ENCODE measurements at places on chromosomes 4 and X.

DNA sequence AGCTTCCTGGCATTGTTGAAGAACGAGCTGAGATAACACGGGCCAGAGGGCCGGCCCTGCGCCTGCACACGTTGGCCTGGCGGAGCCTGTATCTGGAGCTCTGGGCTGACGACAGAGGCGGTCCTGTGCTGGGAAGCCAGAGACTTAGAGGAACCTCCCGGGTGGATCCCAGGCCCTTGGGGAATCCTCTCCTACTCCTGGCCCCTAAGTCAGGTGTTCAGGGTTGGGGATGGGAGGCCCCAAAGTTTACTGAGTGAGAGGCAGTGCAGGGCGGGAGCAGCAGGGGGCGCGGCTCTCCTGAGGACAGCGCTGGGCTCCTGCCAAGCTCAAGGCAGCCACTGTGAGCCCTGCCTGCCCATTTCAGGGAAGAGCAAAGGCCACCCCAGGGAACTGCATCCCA, 2.5 kb upstream of the HTRA3 start:
- DNase-seq = peak; percentile 51

DNA sequence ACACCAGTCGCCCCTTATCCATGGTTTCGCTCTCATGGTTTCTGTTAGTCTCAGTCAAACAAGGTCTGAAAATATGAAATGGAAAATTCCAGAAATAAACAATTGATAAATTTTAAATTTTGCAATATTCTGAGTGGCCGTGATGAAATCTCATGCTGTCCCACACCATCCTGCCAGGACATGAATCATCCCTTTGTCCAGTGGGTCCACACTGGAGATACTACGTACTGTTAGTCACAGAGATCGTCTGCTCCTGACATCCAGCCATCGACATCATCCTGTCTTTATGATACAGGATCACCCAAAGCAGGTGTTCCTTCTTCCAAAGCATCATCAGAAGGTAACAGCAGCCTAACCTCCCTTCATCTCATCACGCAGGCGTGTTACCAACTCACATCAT, 76.5 kb upstream of the MSX1 start:
- DNase-seq = peak; percentile 15

DNA sequence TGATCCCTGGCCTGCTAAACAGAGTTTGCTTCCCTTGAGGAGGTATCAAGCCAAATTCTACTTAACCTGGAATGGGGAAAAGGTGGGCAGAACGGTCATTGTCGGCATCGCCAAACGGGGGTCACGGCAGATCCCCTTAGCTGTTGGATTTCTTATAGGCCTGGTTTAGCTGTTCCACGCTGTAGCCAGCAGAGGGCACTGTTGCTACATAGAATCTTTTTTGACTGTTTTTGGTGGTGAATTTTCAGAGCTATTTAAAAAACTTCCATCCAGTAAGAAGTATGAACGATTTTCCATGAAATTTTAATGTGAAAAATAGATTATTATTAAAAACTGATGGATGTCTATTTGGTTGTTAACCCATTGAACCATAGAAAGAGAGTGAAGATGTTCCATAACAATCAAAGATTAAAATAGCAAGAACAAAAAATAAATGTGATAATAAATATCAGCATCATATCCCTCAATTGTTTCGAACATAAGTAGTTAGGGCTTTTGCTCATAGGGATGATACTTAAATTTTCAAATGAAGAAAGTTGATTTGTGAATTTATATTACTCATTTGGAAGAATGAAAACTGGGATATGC, 56.6 kb downstream of the LINC00632 start:
- DNase-seq = peak; percentile 61

DNA sequence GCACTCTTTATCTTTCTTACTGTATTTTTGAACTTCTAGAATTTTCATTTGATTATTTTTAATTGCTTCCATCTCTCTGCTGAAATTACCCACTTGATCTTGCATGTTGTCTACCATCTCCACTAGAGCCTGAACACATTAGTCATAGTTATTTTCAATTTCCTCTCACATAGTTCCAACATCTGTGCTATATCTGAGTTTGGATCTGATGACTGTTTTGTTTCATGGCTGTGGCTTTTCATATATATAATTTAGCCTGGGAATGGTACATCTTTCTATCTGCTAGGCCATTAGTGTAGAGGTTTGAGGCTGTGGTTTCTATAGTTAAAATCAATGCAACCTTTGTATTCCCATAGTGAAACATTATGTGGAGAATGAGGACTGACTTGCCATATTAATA, 33.2 kb downstream of the NPY2R start:
- no peak for DNase-seq

DNA sequence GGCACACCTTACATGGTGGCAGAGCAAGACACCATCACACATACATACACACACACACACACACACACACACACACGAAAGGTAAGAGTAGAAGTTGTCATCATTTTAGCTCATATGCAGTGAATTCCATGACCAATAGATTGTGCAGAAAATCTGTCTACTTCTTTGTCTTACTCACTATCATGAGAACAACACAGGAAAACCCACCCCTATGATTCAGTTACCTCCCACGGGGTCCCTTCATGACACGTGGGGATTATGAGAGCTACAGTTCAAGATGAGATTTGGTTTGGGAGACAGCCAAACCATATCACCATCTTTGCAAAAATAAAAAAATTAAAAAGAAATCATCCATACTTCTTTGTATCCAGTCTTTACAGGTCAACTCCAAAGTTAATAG, 221.1 kb downstream of the BMPR1B start:
- no peak for DNase-seq

DNA sequence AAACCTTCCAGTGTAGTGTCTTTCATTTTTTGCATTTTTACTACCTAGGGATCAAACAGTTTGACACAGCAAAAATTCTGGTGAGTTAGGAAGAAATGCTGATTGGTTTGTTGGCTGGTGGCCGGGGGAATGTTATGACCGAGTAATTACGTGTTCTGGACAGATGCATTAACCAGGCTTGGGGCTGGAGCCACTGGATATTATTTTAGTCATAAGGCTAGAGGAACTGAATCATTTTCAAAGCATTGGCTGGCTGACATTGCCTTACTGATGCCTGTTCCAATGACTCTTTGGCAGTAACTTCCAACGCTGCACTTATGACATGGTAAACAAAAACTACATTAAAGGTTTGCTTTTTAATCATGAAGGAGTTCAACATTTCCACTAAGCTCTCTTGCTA, 84.6 kb downstream of the FBXO8 start:
- peak; percentile 57 for DNase-seq

DNA sequence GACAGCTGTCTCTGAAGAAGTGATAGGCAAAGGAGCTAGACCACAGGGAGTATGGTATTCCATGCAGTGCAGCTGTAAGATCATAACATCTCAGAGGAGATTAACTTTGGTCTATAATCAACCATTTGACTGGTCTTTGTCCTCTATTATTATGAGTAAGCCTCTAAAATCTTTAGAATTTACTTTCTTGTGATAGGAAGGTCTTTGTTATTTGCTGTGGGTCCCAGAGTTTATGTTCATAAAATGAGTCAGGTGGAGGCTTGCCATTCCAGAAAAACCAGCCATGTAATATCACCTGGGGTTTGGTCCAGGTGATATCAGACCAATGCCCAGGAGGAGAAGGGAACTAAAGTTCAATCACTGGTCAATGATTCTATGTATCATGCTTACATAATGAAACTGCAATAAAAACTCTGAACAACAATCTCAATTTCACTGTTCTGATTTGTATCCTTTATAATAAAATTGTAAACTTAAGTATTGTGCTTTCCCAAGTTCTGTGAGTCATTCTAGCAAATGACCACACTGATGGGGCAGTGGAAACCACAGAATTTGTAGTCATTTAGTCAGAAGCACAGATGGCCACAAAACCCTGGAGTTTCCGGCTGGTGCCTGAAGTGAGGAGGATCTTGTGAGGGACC, 239.6 kb upstream of the TRAM1L1 start:
- DNase-seq = peak; percentile 99

GRCh38 chr4:82583897-82584587, 22.3 kb upstream of the TMEM150C start:
- DNase-seq = no peak

GRCh38 chr4:139801895-139802294, 136.3 kb downstream of the MGST2 start:
- no peak for DNase-seq

GRCh38 chrX:3044671-3045070, 3.4 kb downstream of the ARSF start:
- peak; percentile 26 for DNase-seq

- DNase-seq = peak; percentile 52
These were observed 30.2 kb downstream of the GPRIN3 start for GRCh38 chr4:89277412-89277811.

- DNase-seq = no peak
These were observed 26.1 kb downstream of the GPR174 start for GRCh38 chrX:79170476-79171035.

- no peak for DNase-seq
These were observed 12.7 kb upstream of the TAF7L start for GRCh38 chrX:101303790-101304189.

DNA sequence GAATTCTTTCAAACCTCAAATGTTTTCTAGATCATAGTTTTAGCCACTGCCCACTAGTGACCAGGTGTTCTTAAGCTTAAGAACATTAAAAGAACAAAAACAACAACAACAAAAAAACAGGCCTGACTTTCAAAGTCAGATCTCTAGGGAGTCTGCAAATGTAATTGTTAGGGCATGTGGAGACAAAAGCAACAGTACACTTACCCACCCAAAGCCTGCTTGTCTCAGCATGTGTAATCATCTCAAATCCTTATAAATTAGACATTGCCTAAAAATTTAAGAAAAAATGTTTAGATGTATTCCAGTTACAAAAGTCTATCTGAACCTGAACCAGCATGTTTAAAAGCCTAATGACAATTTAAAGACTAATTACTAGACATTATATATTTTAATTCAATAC, 79.9 kb downstream of the SLC7A11 start:
- no peak for DNase-seq

DNA sequence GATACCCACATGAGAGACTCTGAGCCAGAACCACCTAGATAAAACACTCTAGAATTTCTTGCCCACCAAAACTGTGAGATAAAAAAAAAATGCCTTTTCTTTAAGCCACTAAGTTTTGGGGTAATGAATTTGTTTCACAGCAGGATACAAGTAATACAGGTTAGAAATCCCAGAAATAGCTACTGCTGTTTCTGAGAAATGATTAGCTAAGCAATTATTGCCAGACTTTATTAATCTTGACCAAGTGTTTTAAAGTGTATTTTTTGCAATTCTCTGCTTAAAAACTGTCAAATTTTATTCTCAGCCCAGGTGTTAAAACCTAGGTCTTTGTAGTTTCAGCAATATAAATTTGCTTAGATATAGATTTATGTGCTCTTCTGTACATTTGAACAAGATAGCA, 58.6 kb upstream of the CAPN6 start:
- DNase-seq = no peak

DNA sequence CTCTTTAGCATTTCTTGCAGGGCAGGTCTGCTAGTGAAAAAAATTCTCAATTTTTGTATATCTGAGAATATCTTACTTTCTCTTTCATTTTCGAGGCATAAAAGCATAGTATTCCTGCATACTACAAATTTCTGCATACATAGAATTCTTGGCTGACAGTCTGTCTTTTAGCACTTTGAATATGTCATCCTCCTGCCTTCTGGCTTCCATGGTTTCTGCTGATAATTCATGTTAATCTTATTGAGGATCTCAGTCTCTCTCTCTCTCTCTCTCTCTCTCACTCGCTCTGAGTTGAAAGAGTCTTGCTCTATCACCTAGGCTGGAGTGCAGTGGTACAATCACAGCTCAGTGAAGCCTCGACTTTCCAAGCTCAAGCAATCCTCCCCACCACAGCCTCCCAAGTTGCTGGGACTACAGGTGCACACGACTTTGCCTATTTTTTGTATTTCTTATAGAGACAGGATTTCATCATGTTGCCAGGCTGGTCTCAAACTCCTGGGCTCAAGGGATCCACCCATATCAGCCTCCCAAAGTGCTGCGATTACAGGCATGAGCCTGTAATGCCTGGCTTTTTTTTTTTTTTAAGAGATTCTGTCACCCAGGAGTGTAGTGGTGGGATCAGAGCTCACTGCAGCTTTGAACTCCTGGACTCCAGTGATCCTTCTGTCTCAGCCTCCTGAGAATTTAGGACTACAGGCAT, 161.3 kb downstream of the FNIP2 start:
- DNase-seq = no peak

DNA sequence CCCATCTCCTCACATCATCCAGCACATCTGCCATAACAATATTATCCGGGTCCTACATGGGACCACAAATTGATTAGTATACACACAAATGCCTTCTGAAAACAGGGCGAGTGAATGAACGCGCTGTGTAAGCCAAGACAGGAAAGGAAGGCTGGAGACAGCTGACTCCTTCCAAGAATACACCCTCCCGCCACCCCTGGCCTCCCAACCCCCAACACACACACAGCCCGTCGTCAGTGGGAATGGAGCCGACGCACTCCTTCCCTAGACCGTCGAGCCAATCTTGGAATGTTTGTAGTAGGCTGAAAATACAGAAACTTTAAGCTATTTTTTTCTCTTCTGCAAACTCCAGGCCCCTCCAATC, 319 bp upstream of the MAGEH1 start:
- no peak for DNase-seq

- DNase-seq = peak; percentile 6
These were observed 499.3 kb upstream of the CT83 start for GRCh38 chrX:116961872-116962582.

- peak; percentile 66 for DNase-seq
These were observed 114.5 kb downstream of the ADRA2C start for GRCh38 chr4:3880615-3881120.

DNA sequence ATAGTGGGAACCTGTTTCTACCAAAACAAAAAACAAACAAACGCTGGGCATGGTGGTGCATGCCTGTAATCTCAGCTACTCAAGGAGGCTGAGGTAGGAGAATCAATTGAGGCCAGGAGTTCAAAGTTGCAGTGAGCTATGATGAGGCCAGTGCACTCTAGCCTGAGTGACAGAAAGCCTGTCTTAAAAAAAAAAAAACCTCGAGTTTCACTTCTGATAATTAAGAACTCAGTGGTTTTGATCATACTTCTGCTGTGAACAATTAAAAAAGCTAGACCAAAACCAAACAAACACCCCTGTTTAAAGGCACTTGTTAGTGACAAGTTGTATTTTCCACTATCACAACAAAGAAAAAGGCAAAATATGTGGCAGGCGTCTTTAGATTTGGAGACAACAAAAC, 15.0 kb upstream of the UBE2D3 start:
- no peak for DNase-seq

GRCh38 chr4:153268295-153268694, 64.1 kb downstream of the TRIM2 start:
- DNase-seq = no peak
